Stimulated activated CD8-positive, alpha-beta memory T cell treated with anti-CD3 and anti-CD28 coated beads, Interleukin-2, amount 100 ng/mL, for 1 hour (primary cell): ENCODE measurements at places on chromosomes 12 and 14.

DNA sequence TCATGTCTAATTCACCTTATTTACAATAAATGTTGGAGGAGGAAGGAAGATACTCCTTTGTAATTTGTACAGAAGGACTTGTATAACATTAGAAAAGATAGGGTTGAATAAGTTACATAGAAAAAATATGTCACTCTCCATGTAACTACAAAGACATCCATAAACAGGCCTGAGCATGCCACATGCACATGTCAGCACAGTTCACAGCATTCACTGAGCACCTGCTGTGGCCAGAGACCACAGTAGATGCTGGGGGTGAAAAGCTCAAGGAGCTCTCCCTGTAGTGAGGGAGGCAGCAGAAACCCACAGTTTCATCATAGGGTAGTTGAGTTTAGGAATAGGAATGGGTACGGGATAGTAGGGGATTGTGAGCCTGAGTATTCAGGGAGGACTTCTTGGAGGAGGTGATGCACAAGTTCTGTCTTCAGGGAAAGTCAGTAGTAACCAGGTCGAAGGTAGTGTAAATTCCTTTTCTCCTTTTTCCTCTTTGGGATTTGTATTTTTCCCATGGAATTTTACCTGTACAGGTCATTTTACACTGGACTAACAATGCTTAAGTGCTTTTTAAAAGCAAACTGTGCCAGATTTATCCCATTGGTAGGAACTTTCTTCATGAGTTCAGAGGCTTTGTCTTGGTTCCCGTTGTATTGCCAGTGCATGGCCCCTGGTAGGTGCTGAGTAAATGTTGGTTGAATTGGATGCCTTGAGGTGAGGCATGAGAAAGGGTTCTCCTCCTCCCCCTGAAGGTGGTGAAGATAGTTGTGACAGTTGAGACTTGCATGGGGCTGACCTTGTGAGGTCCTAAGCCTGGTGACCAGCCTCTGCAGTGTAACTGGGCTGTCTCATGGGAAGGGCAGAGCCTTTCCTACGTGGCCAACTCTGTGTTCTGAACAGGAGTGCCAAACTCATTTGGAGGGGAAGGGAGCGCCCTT is 20.2 kb downstream of the PRKCH start:
- DNase-seq: no peak

DNA sequence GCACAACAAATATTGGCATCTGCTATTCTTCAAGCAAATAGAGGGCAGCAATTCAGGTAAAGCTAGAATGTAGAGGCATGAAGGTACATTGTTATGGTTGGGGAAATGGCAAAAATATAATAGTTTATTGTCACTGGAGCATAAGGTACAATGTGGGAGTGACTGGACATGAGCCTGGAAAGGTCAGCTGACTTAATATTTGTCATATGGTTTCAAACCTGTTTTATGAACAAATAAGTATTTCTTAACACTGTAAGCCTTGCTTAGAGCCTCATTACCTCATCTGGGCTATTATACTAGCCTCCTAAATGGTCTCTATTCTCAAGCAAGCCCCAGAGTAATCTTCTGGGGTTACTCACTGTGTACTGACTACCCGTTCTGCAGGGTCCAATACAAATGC is 33.7 kb downstream of the FAM177A1 start:
- DNase-seq: no peak

GRCh38 chr14:81517798-81518398 is 15.8 kb downstream of the SEL1L start:
- no peak for DNase-seq

GRCh38 chr12:14771651-14772137 is 31.6 kb downstream of the WBP11 start:
- DNase-seq: no peak

DNA sequence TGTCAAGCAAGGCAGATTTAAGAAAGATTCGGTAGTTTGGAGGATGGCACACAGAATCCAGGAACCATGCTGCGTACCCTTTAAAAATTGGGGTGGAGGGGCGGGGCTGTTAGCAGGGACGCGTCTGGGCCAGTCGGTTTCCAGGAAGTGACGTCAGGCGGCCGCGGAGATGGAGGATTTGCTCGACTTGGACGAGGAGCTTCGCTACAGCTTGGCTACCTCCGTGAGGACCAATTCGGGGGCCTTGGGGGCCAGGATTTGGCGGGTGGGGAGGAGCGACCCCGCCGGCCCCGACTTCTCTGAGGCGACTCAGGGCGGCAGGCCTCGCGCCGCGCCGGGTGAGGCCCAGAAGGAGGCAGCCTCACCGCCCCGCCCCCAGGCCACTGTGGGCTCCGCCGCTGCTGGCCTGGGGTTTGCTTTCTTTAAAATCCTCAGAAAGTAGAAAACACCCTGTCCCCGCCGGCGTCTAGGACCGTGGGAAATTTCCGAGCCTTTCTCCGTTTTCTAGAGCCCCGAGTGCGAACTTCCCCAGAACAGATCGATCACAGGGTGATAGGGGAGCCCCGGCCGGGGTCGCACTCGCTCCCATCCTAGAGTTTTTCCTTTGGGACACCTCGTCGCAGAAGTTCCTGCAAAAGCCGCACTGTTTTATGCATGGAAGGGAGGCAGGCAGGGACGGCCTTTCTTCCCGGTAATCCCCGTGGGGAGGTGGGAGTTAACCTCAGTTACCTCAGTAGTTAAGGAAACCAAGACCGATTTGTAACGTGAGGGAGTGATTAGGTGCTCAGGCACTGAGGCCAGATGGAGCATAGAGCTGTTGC is at the start of gene IFT43:
Gene IFT43 (plus strand): TSS at position 146 of the 821 bp plus-strand sequence. CDS start 24 bp downstream, at position 170.
- peak; percentile 86 for DNase-seq

- no peak for DNase-seq
Measured at GRCh38 chr12:64730588-64730969, 28.6 kb downstream of the GNS start.

DNA sequence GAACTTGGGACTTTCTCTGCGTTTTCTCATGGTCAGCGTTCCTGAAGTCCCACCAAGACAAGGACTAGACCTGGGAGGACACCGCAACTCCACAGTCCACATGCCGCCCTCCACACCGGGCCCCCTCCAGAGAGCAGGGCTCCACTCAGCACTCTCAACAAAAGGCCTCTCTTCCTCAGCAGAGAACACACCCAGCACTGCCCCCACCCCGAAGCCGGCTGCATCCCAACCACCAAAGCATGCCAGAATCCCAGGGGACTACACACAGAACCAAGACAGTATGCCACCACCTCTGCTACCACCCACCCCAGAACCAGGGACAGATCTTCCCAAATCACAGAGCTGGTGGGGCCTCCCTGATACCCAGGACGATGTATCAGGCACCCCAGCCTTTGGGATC is 88.3 kb downstream of the BCL11B start:
- no peak for DNase-seq

DNA sequence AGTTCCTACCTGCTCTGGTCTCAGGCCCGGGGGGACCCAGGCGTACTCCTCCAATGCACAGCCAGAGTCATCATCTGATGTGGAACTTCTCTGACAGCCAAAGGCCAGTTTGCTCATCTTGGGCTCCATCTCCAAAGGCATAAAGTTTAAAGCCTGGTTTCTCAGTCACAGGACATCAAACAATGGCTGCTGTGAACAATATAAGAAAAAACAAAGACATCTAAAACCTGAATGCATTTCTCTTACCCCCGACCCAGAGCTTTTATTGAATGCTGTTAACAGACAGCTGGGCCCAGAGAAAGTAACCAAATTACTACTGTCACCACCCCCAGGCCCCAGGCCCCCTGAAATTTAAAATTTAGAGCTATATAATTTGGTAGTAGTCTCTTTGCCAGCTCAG is 117.2 kb downstream of the PRICKLE1 start:
- no peak for DNase-seq

DNA sequence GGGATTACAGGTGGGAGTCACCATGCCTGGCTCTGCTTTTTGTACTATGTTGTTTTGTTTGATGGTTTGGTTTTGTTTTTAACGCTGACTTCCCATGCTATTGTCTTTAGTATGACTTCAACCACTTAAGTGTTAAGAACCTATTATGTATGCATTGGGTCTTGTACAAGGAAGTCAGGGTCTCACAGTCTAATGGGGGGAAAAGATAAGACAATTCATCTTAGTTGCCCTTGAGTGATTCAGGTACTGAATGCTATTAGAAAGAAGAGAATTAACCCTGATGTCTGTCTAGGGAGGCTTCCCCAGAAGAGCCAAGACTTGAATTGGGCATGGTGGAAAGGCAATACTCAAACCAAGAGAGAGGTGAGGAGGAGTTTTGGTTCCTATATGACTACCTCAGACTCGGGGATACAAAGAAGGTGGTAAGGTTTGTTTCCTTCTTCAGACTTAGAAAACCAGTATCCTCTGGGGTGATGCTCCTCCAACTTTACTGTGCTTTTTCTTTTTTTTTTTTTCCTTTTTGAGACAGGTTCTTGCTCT is 64.6 kb downstream of the SUSD6 start:
- DNase-seq: no peak

DNA sequence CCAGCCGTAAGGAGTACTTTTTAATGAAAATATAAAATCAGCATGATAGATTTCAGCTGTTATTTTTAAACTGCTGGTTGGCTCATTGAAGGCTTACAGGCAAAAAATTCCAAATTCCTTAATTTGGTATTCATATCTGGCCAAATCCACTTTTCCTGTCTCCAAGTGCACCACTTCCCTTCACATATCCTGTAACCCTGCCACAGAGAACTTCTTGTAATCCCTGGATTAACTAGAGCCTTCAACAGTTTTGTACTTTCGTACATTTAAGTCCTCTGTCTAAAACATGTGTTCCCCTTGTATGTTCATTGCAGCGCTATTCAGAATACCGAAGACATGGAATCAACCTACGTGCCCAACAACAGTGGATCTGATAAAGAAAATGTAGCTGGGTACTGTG is 9.6 kb downstream of the PUS7L start:
- DNase-seq: no peak

DNA sequence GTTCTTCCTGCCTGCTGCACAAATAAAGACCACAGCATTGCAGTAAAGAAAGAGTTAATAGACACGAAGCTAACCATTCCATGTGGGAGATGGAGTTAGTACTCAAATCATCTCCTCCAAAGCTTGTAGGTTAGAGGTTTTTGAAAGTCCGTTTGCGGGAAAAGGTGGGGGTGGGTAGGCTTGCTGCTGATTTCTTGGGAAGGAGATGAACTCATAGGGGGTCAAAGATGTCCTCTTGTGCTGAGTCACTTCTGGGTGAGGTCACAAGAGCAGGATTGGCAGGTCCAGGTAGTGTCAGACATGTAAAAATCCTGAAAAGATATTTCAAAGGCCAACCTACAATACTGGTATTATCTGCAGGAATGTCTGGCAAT is 66.4 kb downstream of the PTHLH start:
- no peak for DNase-seq

- DNase-seq: no peak
Measured at GRCh38 chr12:131389054-131390013, 321.6 kb upstream of the SFSWAP start.

DNA sequence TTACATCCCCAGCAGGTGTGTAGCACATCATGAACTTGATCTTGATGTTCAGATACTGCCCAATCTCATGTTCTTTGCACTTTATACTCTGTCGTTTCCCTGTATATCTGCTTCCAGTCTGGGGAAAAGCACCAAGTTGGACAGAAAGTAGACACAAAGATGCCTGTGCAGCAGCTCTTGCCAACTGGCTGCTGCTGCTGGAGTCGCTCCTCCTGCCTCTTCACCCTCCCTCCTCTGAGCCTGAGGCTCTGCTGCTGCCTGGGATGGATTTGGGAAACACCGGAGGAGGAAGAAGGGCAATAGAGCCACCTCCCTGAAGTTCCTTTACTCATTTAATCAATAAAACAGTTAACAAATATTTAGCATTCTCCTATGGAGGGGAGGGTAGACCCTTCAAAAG is 32.4 kb downstream of the ADCK1 start:
- DNase-seq: no peak

DNA sequence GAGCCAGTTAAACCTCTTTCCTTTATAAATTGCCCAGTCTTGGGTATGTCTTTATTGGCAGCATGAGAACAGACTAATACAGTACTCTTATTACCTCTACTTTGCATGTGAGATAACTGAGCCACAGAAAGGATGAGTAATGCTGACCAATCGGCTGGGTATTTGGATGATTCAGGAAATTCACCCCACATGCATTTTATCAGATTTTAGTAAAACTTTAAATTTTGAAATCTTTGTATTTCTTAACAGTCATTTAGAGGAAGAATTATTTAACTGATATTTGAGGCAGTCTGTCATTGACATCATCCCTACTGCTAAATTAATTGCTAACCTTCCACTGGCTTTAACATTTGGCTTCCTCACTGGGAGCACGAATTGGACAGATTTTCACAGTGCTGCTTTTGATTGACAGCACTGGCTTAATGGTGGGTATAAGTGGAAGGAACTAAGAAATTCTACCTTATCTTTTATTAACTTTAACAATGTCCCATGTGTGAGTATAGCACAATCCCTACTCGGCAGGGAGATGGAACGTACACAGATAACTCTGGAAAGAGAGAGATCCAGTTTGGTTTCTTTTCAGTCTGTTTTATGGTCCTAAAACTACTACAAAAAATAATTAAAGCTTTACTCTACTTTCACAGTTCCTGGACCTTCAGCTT is 261.0 kb downstream of the DACT1 start:
- DNase-seq: no peak

- no peak for DNase-seq
Measured at GRCh38 chr14:90496379-90496778, 99.5 kb downstream of the CALM1 start.

- DNase-seq: no peak
Measured at GRCh38 chr12:121533394-121534090, 47.3 kb downstream of the KDM2B start.

- DNase-seq: no peak
Measured at GRCh38 chr12:90441431-90441830, 513.5 kb downstream of the CCER1 start.

DNA sequence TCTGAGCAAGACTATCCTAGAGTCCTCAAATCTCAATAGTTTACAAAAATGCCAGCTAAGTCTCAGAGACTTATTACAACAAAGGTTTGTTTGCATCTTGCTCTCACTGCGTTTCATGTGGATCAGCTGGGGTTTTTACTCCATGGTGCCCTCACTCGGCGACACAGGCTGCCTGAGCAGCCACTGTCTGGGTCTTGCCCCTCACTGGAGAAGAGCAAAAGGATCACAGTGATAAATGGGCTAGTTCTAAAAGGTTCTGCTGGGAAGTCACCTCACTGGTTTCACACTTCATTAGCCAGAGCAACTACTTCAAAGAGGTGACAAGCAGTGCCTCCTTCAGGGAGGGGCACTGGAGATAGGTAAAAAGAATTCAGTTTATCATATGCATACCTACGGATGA is 392.0 kb downstream of the RPL10L start:
- no peak for DNase-seq

DNA sequence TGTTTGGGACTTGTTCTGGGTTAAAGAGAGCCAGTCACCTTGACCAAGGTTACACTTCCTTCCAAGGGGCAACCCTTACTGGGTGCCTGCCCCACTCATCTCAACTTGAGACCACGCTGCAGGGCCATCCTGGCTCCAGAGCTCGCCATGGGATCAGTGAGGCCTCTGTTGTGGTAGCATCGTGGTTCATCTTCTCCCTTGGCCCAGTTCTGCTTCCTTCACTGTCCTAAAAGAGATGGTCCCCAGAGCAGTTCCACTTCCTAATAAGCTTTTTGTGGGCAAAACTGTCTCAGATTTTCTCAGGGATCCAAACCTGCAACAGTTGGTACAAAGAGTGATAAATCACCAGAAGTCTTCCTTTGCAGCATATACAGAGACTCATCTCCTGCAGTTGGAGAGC is 165.9 kb upstream of the TMEM260 start:
- DNase-seq: no peak

- no peak for DNase-seq
Measured at GRCh38 chr12:75716291-75717025, 205.0 kb upstream of the KRR1 start.

GRCh38 chr12:15151161-15152091 is 69.8 kb downstream of the RERG start:
- DNase-seq: no peak
